ENCODE measurements at places on chromosomes 16 and 17. TPM values are rescaled to one million over a fixed set of nuclear protein-coding genes. Genes with fewer than 3 reads are reported as not detected.

- DNase-seq: no peak
Measured at GRCh38 chr17:4485676-4486646, 12.7 kb upstream of the SPNS2 start.

GRB7 gene
- total RNA-seq: 1.3 TPM

GRCh38 chr17:700504-701094, 14.0 kb downstream of the VPS53 start:
- no peak for DNase-seq

DNA sequence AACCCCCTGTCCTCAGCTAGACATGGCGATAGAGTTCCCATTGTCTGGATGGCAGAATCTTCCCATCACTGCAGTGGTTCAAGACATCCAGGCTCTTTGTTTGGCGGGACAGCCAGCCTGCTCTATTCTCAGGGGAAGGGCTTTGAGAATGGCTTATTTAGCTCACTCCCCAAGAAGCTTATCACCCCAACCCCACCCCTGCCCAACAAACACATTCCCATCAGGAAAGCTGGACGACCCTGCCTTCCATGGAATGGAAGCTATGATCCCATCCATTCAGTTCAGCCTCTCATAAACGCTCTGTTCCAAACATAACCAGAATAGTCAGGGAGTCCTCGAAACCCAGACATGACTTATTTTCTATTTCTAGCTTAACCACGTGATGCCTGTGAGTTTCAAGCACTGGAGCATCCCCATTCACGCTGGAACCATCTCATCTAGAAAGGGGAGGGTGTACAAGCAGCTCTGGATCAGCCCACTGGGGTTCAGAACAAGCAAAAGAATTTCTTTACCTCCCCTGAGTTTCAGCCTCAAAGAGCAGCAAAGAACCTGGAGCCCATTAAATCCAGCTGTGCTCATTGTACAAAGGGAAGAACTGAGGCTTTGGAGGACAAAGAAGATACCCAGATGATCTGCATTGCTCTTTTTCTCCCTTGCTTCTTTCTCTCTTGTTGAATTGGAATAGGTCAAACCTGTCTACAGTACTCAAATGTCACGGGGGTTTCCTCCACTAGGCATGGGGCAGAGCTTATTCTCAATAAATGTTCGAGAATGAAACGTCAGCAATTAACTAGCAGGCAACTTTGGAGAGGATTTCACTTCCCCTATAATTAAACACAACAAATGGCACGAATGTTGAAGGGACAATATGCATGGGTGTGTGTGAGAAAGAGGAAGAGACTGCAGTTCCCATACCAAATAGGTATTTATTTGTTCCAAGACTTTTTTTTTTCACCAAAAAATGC, 93.1 kb downstream of the XYLT1 start:
- no peak for DNase-seq

PLEKHG4 gene
- 9.5 TPM for total RNA-seq

GRCh38 chr16:83826146-83826913, 18.6 kb downstream of the HSBP1 start:
- DNase-seq: peak; percentile 85

DNA sequence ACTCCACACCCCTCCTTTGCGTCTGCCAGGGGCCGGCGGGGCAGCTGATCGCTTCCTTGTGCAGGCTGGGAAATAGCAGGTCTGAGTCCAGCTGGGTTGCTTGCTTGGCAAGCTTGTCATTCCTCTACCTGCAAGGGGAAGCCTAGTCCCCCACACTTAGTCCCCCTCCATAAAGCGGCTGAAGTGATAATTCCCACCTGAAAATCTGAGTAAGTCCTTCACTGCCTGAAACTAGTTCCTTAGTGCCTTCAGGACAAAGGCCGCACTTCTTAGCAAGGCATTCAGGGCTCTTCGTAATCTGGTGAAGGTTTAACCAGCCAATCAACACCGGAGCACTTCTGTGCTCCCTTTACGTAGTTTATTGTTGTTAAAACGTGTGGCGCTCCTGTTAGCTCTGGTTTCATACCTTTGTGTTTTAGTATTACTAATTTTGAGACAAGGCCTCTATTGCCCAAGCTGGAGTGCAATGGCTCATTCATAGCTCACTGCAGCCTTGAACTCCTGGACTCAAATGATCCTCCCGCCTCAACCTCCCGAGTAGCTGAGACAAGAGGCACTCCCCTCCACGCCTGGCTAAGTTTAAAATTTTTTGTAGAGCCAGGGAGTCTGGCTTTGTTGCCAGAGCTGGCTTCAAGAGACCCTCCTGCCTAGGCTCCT, 817 bp downstream of the PSKH1 start:
- no peak for DNase-seq

- DNase-seq: peak; percentile 33
Measured at GRCh38 chr17:9120471-9120870, 99.2 kb downstream of the NTN1 start.

DNA sequence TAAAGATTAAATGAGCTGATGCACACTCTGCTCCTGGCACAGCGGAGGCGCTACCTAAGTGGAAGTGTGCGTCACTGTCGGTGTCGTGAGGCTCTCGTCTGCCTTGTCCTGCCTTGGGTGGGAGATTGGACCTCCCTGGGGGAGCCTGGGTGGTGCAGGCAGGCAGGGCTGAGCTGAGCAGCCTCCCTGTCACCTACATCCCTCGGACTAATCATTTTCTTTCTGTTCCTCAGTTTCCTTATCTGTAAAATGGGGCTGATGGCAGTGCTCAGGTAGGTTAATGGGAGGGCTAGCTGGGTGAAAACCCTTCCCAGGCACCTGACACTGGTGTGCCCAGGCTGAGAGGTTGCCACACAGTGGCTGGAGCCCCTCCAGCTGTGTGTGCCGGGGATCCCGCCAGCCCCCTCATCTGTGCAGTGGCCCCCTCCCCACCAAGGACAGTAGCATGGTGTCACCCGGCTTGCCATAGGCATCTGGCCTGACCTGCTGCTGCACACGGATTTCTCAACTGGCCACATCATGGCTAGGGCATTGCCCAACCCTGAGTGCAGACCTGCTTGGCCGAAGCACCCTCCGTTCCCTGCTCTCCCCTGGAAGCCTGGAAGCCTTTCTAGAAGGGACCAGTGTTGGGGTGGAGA, 4.3 kb downstream of the ADCY7 start:
- DNase-seq: no peak

- DNase-seq: no peak
Measured at GRCh38 chr16:87072101-87072500, 245.1 kb downstream of the C16orf95 start.

DNA sequence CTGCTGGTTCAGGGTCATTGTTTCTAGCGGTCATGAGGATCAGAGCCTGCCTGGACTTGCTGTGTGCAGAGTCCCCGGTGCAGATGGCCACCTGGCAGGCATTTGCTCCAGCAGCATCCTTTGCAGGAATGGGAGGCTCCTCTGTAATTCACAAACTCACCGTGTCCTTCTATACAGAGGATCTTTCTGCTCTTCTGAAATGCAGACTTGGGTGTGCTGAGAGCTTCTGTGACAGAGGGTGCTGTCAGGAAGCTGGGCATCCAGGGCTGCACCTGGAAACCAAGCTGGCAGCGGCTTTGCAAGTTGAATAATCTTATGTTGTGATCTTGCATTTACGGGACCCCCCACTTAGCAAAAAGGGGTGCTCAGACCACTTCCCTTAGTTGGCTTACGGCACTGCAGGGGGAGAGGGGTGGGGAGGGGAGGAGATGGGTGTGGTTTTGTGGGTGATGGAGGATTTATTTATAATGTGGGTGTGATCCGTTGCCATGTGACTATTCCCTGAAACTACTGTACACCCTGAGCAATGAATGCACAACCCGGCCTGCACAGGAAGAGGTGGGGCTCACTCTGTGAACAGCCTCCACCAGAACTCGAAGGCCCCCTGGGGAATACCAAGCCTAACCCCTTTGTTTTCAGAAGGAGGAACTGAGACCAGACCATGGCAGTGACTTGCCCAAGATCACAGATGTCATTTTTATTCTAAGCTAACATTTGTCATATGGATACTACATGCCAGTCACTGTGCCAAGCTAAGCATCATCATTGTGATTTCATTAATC, 178.3 kb downstream of the PRKCB start:
- no peak for DNase-seq

- DNase-seq: no peak
Measured at GRCh38 chr16:73427164-73427563, 379.2 kb upstream of the ZFHX3 start.

- DNase-seq: no peak
Measured at GRCh38 chr17:27489045-27489715, 32.9 kb downstream of the KSR1 start.

WSCD1 gene
- 43.9 TPM for total RNA-seq

MLX gene
- 45.9 TPM for total RNA-seq

GRCh38 chr16:80896776-80897175, 92.4 kb upstream of the CDYL2 start:
- DNase-seq: no peak

CDH5 gene
- 1,308 TPM for total RNA-seq

GUCY2D gene
- not detected for total RNA-seq

DNA sequence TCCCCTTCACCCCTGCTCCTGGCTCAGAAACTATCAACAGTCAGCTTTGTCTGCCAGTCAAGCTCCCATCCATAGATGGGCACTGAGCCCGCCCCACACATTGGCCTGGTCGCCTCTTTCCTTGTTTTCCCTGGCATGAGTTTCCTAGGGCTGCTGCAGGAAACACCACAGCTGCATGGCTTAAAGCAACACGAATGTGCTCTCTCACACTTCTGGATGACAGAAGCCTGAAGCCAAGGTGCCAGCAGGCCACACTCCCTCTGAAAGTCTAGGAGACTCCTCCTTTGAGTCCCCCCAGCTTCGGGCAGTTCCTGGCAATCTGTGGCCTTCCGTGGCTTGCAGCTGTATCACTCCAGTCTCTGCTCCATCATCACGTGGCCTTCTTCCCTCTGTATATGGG, 69.9 kb downstream of the TBC1D16 start:
- DNase-seq: no peak

DNA sequence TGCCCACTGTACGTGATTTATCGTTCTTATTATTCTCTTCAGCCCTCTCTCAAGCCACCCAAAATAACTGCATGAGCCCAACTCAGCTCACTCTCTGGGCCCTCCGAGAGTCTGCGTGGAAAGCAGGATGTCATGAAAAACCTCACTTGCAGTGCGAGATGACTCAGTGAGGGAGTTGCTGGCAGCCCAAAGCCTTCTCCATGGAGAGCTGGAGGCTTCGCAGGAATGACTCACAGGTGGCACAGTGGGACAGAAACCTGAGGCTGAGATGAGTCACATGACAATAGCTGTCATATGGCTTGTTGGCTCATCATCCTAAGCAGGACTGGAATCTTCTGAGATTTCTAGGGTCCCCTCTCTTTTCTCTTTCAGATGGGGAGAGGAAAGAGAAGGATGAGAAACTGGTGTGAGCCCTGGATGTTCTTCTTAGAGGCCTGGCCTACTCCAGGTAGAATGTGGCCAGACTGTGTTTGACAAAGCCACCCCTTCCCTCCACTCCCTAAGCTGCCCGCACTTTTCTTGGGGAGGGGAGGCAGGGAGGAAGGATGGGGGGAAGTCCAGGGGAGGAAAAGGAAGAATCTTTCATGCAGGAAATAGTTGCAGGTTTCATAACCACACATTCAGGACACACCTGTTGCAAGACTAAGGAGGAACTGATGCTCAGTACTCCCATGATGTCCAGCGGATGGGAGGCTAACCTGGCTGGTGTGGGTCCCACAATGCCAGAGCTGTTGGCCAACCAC, 160.6 kb upstream of the RPL38 start:
- DNase-seq: no peak

- DNase-seq: peak; percentile 24
Measured at GRCh38 chr17:20944014-20944865, 98.6 kb downstream of the USP22 start.

ZSCAN10 gene
- 50.7 TPM for total RNA-seq

UNC13D gene
- 11.5 TPM for total RNA-seq

GRCh38 chr17:82750241-82750908, 1.5 kb upstream of the TBCD start:
- no peak for DNase-seq

UMOD gene
- not detected for total RNA-seq

DNA sequence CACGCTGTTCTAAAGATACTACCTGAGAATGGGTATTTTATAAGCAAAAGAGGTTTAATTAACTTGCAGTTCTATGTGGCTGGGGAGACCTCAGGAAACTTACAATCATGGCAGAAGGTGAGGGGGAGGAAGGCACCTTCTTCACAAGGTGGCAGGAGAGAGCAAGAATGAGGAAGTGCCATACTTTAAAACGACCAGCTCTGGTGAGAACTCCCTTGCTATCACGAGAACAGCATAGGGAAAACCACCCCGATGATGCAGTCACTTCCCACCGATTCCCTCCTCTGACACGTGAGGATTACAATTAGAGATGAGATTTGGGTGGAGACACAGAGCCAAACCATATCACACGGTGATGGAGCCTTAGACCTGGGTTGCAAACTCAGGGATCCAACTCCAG, 317.5 kb upstream of the EEF2KMT start:
- no peak for DNase-seq

DNA sequence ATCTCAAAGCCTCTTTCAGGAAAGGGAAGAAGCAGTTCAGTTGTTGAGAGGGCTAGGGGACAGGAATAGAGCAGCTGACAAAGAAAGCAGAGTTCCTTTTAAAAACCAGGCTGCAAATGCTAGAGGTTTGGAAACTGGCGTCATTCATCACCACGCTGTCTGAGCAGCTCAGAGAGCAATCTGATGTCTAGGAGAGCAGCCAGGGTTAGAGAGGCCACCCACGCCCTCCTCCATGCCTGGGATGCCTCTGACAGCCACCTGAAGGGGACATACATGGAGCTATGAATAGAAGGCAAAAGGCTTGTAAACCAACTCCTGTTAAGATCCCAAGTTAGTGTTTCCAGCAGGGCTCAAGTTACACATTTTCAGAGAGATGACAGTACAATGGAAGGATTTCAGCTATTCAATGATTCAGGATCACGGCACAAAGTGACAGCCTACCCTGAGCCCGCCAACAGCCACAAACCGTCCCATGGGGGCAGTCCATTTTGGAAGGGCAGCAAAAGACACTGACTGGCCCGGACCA, 12.4 kb downstream of the RAB5C start:
- DNase-seq: no peak

GRCh38 chr17:34130544-34130943, 124.5 kb upstream of the CCL2 start:
- no peak for DNase-seq

DNA sequence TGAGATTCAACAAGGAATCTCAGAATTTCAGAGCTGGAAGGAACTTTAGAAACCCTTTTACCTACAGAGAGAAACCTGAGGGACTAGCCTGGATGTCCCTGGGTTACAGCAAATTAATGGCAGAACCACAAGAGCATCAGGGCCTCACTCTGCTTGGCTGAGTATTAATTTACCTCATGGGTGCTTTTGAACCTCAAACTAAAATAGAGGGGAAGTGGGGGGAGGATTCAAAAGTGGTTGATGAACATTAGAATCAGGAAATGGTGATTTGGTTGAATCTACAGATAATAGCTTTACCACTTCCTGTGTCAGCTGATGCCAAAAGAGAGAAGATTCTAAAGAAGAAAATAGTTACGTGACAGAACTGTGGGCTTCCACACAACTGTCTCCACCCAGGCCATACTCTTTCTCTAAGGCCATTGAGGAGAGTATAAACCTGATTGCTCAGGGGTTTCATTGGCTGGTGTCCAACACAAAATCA, 11.3 kb upstream of the SKAP1 start:
- no peak for DNase-seq

HSPB9 gene
- not detected for total RNA-seq

- DNase-seq: no peak
Measured at GRCh38 chr17:27348196-27348595, 54.3 kb downstream of the WSB1 start.

GRCh38 chr17:12994341-12995074, 23.3 kb downstream of the ELAC2 start:
- no peak for DNase-seq

GRCh38 chr17:77495575-77495974, 354.8 kb downstream of the SEC14L1 start:
- no peak for DNase-seq
